ENCODE measurements at places on chromosomes 7 and 10.

DNA sequence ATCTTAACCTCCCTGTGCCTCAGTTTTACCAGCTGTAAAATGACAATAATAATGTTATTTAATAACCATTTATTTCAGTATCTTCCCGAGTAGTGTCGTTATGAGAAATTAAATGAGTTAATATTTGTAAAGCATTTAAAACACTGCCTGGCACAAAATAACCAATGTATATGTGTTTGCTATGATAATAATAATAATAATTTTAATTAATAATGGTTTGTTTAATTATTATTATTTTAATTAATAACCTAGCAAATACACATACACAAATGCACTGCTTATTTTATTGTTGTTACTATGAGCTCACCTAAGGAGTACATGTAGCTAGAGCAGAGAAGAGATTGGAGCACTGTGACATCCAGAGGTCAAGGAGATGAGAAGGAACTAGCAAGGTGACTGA is 18.2 kb upstream of the GPNMB start:
- DNase-seq: no peak

- no peak for DNase-seq
Observed at GRCh38 chr7:130950741-130951140, 216.7 kb upstream of the KLF14 start.

DNA sequence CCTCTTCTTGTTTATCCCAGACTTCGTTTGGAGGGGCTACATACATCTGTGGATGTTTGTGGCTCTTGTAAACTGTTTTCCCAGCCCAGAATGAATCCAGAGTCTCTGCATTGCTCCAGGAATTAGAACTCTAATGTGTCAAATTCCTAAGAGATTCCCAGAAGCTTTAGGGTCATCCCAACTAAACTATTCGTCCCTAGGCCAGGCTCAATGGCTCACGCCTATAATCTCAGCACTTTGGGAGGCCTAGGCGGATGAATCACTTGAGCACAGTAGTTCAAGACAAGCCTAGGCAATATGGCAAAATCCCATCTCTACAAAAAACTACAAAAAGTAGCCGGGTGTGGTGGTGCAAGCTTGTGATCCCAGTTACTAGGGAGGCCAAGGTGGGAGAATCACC is 28.5 kb downstream of the ARHGAP19 start:
- no peak for DNase-seq

DNA sequence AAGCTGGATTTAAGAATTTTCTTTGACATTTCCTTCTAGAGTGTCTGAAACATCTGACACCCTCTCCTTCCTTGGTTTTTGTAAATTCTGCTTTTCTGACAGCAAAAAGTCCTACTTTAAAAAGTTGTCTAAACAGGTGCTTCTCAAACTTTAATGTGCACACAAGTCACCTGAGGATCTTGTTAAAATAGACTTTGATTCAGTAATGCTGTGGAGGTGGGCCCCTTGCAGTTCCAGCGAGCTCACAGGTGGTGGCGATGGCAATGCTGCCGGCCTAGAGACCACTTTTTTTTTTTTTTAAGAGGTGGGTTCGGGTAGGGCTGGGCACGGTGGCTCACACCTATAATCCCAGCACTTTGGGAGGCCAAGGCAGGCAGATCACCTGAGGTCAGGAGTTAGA is 77.1 kb downstream of the ABCC2 start:
- DNase-seq: no peak

GRCh38 chr7:106061301-106061979 is 50.7 kb downstream of the SYPL1 start:
- no peak for DNase-seq

- DNase-seq: no peak
Observed at GRCh38 chr10:132403511-132404168, 6.6 kb downstream of the PWWP2B start.

DNA sequence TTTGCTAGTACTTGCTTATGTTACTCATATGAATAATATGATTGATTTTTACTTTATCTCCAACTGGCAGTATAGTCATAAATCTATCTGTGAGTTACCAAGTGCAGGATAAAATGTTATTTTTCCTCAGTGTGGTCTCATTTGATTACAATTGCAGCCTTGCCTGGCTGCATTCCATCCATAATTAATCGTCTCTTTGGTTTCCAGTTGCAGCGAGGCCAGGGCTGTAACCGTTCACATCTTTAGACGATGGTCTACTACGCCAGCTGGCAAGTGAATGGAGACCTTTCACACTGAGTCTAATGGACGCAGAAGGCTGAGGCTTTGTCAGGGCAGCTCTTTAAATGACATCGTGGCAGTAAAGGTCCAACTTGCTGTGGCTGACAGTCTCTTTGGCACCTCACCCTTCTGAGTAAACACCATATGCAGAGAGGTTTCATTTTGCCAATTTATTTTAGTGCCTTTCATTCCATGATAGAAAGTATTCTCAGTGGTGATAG is 84.0 kb downstream of the ARL4A start:
- no peak for DNase-seq

- no peak for DNase-seq
Observed at GRCh38 chr7:12941512-12941911, 254.1 kb downstream of the ARL4A start.

DNA sequence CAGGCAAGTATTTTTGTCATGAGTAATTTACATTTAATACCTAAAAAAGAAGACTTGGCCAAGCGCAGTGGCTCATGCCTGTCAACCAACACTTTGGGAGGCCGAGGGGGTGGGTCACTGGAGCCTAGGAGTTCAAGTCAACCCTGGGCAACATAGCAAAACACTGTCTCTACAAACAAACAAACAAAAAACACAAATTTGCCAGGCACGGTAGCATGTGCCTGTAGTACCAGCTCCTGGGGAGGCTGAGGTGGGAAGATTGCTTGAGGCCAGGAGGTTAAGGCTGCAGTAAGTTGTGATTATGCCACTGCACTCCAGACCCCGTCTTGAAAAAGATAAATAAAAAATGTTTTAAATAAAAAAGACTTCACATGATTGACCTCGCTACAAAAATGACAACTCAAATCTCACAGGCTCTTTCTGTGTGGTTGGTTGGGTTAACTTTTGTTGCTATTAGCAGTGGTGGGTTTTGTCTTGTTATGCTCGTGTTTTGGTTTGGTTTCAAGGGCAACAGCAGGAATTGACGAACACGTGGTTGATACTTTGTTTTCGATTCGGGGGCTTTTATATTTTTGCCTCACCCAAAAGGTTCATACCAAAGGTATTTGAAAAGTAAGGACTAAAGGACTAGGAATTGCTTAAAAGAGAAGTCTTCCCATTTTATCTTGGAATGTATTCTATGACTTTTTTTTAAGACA is 227.2 kb upstream of the MKLN1 start:
- DNase-seq: no peak

GRCh38 chr7:106345421-106346166 is 60.8 kb upstream of the NAMPT start:
- DNase-seq: peak; percentile 3

- no peak for DNase-seq
Observed at GRCh38 chr7:11706666-11707605, 125.1 kb downstream of the THSD7A start.

- DNase-seq: no peak
Observed at GRCh38 chr10:31083765-31084184, 52.1 kb upstream of the ZNF438 start.

- no peak for DNase-seq
Observed at GRCh38 chr10:44425466-44425865, 40.6 kb upstream of the CXCL12 start.

DNA sequence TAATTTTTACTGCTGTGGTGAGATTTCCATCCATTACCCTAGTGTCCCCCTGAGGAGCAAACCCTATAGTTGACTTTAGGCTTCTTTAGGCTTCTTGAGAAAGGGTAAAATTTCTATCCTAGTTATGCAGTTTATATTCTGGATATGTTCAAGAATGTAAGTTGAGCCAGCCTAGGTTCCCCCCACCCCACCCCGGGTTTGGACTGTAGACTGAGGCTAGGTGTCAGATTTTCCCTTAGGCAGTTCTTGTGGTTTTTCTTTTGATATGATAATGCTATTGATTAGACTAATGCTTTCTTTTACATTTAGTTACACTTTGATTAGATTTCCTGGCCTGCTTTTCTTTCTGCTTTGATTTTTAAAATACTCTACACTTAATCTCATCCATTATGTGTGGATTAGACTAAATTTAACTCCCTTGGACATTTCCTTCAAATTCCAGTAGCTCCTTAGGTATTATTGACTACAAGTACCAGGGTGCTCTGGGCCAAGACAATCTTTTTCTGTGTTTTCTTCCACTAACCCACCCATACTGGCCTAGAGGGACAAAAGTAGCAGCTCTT is 37.7 kb downstream of the NRF1 start:
- DNase-seq: no peak

- peak; percentile 32 for DNase-seq
Observed at GRCh38 chr10:22988581-22989360, 60.9 kb downstream of the ARMC3 start.

GRCh38 chr10:122462533-122463465 is 1.4 kb downstream of the HTRA1 start:
- no peak for DNase-seq

- no peak for DNase-seq
Observed at GRCh38 chr7:6092953-6093354, 61.8 kb downstream of the ANKRD61 start.

GRCh38 chr10:116073001-116073400 is 200.0 kb downstream of the GFRA1 start:
- no peak for DNase-seq

DNA sequence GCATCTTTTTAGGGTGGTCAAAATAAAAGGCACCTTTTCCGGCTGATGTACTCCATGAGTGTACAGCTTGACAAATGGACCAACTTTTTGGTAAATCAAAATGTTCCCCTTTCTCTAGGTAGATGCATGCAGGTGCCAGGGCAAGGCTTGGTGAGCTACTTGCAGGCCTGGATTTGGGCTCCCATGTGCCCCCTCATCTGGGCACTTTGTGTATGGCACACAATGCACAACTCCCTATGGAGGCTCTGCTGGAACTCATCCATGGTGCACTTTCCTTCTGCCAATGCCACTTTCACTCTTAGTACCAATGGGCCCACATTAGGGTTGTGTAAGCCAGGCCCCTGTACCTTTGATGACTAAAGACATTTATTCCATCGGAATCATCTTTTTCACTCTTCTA is 300.8 kb downstream of the SDHAF3 start:
- DNase-seq: no peak

- DNase-seq: no peak
Observed at GRCh38 chr7:111047595-111047994, 43.3 kb upstream of the LRRN3 start.
